ENCODE measurements at places on chromosomes 6 and 20.
A peak's percentile ranks its signal among the peaks of the same experiment; 100 is the strongest.

GRCh38 chr6:97347111-97347510, 64.1 kb upstream of the MMS22L start:
- DNase-seq, result no peak

DNA sequence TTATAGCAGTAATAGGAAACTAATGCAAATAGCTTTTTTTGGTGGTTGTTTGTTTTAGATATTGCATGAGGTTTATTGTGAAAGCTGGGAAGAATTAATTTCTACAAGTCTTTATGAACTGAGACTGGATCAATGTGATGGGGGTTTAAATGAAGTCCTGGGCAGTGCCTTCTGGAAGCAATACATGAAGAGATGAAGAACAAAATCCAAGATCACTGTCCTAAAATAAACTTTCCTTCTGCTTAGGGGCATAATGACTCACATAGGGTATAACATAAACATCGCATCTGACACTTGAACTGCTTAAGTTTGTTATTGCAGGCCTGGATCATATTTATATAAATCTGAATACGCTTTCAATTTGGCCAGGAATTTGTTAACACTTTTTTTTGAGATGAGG, 20.9 kb upstream of the SHLD1 start:
- DNase-seq, result no peak

GRCh38 chr6:135753196-135753595, 98.3 kb upstream of the PDE7B start:
- no peak for DNase-seq

- no peak for DNase-seq
Observed at GRCh38 chr6:150236544-150236943, 93.7 kb downstream of the PPP1R14C start.

DNA sequence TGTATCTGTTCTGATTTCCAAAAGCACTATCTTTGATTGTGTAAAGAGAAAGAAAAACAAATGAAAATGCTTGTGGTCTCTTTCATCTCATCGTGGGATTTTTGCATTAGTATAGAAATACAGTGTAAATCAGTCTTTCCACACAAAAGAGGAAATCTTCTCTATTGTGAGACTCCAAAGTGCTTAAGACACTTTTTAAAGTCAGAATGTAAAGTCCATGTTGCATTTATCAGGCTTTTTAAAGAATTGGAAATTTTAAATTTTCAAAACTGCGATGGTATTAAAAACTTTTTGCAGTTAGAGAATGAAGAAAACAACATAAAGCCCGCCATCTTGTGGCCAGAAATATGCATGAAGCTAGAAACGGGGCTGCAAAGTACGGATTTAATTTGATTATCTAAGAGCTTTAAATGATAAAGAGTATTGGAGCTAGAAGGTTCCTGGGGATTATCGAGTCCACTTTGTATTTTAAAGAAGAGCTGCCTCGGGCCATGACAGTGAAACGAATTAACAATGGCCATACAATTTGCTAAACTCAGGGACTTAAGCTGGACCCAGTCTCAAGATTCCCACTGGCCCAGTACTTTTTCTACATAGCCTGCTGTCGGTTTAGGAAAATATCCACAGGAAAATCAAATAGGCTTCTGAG, 339.6 kb downstream of the ARHGAP18 start:
- DNase-seq, result no peak

DNA sequence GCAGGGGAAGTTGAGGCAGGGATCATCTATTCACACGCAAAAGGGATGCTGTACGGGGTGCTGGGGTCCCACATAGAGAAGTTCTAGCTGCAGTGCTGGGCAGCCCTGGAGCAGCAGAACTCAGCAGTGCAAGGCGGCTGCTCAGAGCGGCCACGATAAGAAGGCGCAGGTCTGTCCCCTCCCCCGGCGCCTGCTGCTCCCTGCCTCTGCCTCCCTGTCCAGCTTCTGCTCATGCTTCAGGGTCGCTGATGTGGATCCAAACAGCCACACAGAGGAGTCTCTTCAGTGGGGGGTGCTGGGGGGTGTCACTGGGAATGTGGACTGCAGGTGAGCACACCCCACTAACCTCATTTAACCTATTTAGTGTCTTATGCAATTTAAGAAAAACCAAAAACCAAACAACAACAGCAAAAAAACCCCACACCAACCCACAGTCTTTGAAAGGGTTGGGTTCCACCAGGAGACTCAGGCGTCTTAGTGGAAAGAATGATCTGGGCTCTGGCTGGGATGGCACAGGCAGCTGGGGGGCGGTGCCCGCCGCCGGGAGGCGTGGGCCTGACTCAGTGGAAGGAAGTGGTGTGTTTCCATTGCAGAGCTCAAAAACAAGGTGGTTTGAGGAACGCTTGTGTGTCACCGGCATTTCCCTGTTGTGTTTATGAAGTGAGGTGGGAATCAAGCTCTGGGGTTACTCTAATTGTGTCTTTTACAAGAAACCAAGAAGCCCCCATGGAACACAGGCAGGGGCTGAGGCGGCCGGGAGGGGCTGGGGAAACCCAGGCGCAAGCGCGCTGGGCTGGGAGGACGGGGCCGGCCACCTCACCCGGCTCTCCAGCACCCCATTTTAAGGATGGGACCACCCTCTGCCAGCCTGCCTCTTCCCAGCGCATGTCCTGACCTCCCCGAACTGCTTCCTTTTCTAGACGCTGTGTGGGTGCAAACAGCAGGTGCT, 55.1 kb downstream of the IRF4 start:
- no peak for DNase-seq

- peak; percentile 33 for DNase-seq
Observed at GRCh38 chr20:50338479-50339391, 148.1 kb downstream of the CEBPB start.

- no peak for DNase-seq
Observed at GRCh38 chr6:137357263-137357947, 136.8 kb downstream of the OLIG3 start.

GRCh38 chr20:62496568-62497218, 20.9 kb upstream of the GATA5 start:
- no peak for DNase-seq

Measured in anterior cingulate cortex (tissue), 58 donors.